ENCODE measurements at places on chromosomes 13 and 19. TPM values are rescaled to one million over a fixed set of nuclear protein-coding genes. Genes with fewer than 3 reads are reported as not detected.

GRCh38 chr19:45691516-45692186, at the start of gene SNRPD2:
SNRPD2 (minus strand) TSS chr19:45691953; CDS start chr19:45691888, 65 bp downstream.
- peak within 1 kb of the TSS; percentile 92 for H3K27ac ChIP-seq
- H3K4me3 ChIP-seq: peak within 1 kb of the TSS; percentile 72
- H3K4me1 ChIP-seq: peaks cover 25% of the 10 kb centered on the region
- H3K36me3 ChIP-seq: peaks cover 32% of the 10 kb centered on the region

DNA sequence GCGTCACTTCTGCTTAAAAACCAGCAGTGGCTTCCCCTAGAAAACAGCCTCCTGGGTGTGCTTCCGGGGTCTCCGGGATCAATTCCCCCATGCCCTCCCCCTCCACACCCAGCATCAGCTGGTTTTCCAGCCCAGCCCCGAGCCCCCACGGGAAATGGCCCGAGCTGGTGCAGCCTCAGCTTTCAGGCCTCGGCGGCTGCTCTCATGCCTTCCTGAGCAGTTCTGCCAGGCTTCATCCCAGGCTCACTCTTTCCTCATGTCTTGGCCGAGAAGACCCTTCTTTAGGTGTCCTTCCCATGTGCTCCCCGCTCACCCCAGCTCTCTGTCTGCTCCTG, 103.1 kb upstream of the RNF113B start:
- H3K4me3 ChIP-seq: no peak overlapping the region
- H3K36me3 ChIP-seq: no peaks in the 10 kb centered on the region
- no peak for DNase-seq
- no peaks in the 10 kb centered on the region for H3K27me3 ChIP-seq

- peak; percentile 76 for DNase-seq
- no peaks in the 10 kb centered on the region for H3K27me3 ChIP-seq
- no peaks in the 10 kb centered on the region for H3K36me3 ChIP-seq
- peak overlapping the region; percentile 90 for H3K27ac ChIP-seq
- H3K4me1 ChIP-seq: peaks cover 15% of the 10 kb centered on the region
- peak overlapping the region; percentile 90 for H3K4me3 ChIP-seq
Measured at GRCh38 chr19:13794398-13794756, 866 bp upstream of the ZSWIM4 start.

DNA sequence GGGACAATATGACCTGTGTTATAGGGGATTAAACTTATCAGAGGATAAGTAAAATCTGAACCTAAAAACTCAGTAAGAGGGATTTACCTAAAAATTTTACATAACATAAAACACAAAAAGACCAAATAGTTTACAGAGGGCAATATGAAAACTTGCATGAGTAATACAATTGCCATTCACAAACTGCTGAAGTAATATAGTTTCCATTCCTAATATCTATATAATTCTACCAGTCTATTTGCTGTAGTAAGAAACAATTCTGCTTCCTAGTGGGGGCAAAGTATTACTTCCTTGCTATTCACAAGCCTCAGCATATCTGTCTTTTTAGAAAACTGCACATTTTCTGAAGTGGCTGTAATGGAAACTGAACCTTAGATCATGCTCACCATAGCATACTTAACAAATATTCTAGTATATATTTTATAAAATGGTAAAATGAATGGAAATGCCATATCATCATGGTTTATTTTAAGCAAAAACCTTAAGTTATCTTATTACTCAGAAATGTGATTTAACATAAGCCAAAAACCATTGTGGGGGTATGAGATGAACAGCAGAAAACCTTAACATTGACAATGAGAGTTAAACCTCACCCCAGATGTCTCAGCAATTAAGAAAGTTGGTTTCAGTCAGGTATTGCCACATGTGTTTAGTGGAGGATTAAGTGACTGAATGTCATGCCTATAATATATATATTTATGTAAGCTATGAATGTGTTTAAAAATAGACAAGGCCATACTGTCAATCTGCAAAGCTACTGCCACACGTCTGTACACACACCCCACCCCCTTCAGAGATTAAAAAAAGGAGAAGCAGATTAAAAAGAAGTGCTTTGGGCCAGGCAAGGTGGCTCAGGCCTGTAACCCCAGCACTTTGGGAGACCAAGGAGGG, 136.8 kb downstream of the MIPEP start:
- H3K36me3 ChIP-seq: no peaks in the 10 kb centered on the region
- DNase-seq: no peak
- no peak overlapping the region for H3K4me3 ChIP-seq
- no peaks in the 10 kb centered on the region for H3K4me1 ChIP-seq

GRCh38 chr19:34428549-34429285, 536 bp downstream of the UBA2 start:
- no peak for DNase-seq
- peaks cover 32% of the 10 kb centered on the region for H3K4me1 ChIP-seq
- H3K27me3 ChIP-seq: no peaks in the 10 kb centered on the region

- H3K4me1 ChIP-seq: peaks cover 52% of the 10 kb centered on the region
- H3K27me3 ChIP-seq: peaks cover 21% of the 10 kb centered on the region
- DNase-seq: peak; percentile 84
- H3K27ac ChIP-seq: peak overlapping the region; percentile 85
- H3K4me3 ChIP-seq: peak overlapping the region; percentile 78
- H3K36me3 ChIP-seq: no peaks in the 10 kb centered on the region
Measured at GRCh38 chr13:102799426-102800144, 666 bp downstream of the BIVM start.

DNA sequence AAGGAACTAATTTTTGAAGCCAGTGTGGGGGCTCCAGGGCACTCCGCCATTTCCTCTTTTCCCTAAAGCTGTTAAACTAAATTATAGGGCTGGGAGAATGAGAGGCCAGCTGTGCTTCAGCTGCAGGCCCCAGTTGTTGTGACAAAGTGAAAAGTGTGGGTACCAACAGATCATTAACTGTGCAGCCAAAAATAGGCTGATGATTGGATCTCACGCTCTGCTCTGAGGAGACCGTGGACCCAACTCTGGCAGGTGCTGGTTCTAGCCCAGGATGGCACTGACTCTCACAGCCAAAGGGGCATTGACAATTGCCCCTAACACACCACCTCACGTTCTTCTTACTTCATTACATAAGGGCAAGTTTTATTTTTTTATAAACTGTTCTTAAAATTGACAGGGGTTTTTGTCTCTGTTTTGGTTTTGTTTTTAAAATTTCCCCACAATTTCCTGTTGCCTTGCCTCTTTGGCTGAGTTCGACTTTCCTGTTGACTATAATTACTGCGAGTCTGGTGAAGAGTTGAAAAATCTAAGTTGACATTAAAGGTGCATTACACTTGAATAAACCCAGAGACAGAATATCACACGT, 391.0 kb downstream of the FGF9 start:
- H3K36me3 ChIP-seq: no peaks in the 10 kb centered on the region
- peak overlapping the region; percentile 75 for H3K27ac ChIP-seq
- no peaks in the 10 kb centered on the region for H3K27me3 ChIP-seq
- H3K4me1 ChIP-seq: peaks cover 26% of the 10 kb centered on the region

GRCh38 chr13:91361755-91362271, 14.3 kb downstream of the MIR17HG start:
- H3K36me3 ChIP-seq: no peaks in the 10 kb centered on the region
- H3K27ac ChIP-seq: no peak overlapping the region
- no peaks in the 10 kb centered on the region for H3K27me3 ChIP-seq
- DNase-seq: no peak

- no peak for DNase-seq
- no peaks in the 10 kb centered on the region for H3K4me1 ChIP-seq
- no peak overlapping the region for H3K27ac ChIP-seq
- H3K36me3 ChIP-seq: no peaks in the 10 kb centered on the region
- no peaks in the 10 kb centered on the region for H3K27me3 ChIP-seq
Measured at GRCh38 chr13:46077265-46077664, 24.7 kb upstream of the ZC3H13 start.

- H3K4me1 ChIP-seq: peaks cover 38% of the 10 kb centered on the region
- no peak overlapping the region for H3K4me3 ChIP-seq
- H3K27me3 ChIP-seq: no peaks in the 10 kb centered on the region
- no peak for DNase-seq
- H3K27ac ChIP-seq: no peak overlapping the region
Measured at GRCh38 chr19:45139286-45140143, 21.3 kb downstream of the NKPD1 start.

GRCh38 chr19:3336680-3337523, 29.5 kb upstream of the NFIC start:
- no peaks in the 10 kb centered on the region for H3K27me3 ChIP-seq

Gene ZIM2
- total RNA-seq: not detected

Gene KIR2DL1
- 0.51 TPM for total RNA-seq

Gene RASGRP4
- 59.9 TPM for total RNA-seq
